Upper lobe of left lung (tissue), 6 donors: ENCODE measurements at places on chromosomes 1 and 21. TPM values are rescaled to one million over a fixed set of nuclear protein-coding genes. Genes with fewer than 3 reads are reported as not detected.
A peak's percentile ranks its signal among the peaks of the same experiment; 100 is the strongest.

DNA sequence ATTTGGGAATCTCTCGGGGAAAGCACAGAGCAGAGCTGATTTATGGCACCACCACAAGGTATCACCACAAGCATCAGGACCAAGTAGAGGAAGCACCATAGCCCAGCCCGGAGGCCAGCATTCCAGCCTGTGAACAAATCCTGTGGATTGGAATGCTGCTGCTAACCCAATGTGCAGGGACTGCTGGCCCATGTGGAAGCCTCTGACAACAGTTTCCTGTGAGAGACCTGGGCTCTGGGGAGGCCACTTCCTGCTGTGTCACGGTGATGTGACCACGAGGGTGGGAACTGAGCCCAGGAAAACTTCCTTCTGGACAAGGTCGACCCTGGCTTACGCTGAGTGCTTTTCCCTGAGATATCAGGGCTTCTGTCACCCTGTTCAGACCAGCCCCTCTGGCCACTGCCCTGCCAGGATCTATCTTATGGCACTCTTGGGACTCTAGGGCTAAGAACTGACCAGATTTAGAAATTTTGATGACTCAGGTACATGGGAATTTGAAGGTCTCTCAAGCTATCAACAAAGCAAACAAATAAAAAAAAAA, 88.3 kb upstream of the NGF start:
- no peaks in the 10 kb centered on the region for H3K36me3 ChIP-seq
- no peak overlapping the region for H3K27ac ChIP-seq
- DNase-seq = no peak
- H3K4me3 ChIP-seq = no peak overlapping the region

DNA sequence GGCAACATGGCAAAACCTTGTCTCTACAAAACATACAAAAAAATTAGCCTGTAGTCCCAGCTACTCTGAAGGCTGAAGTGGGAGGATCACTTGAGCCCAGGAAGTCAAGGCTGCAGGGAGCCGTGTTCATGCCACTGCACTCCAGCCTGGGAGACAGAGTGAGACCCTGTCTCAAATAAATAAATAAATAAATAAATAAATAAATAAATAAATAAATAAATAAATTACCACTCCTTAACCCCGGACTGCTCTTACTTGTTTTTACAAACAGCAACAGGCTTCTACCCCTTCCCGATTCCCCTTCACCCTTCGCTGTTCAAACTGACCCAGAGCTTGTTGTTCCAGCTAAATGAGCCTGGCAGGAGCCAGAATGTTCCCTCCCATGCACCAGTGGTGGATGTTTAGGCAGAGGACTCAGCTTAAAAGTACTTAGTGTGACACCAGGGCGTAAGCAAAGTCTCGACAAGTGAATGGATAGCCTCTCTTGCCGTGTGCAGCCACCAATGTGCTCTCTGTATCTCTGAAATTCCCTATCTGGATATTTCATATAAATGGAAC, 21.5 kb upstream of the PADI3 start:
- H3K4me3 ChIP-seq = no peak overlapping the region
- no peak overlapping the region for H3K27ac ChIP-seq
- no peak for DNase-seq

- H3K36me3 ChIP-seq = no peaks in the 10 kb centered on the region
- H3K27ac ChIP-seq = no peak overlapping the region
- no peak overlapping the region for H3K4me3 ChIP-seq
- no peak for DNase-seq
- no peaks in the 10 kb centered on the region for H3K27me3 ChIP-seq
Measured at GRCh38 chr1:167122568-167122967, 28.7 kb downstream of the STYXL2 start.

DNA sequence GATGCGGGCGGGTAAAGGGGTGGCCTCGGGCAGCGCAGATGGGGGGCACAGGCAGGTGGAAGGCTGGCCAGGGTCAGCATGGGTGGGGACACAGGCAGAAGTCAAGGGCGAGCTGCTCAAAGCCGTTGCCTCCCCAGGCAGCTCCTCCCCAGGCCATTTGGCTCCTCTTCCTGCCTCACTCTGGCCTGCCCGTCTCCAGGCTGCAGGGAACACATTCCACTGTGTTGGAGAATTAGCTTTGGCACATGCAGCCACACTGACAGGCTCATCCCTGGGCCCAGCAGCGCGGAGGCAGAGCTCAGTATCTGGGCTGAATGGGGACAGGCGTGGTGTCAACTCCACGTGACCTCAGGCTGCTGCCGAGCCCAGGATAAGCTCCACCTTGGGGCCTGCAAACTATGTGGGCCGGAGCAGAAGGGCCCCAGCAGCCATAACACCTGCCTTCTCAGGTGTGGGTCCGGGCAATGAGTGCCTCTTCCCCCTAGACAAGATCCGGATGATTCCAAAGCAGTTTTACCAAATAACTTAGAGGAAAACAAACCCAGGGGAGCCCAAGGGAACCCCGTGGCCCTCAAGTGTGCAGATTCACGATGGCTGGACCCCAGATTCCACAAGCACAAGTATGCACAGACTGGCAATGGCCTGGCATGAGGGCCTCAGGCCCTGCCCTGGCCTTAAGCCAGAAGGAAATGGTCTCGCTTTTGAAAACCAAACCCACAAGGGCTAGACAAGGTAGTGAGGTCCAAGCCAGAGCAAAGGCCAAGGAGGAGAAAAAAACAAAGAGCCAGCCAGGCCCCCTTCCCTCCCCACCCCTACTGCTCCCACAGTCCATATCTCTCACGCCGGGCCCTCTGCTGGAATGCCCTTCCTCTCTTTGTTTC, 40.2 kb downstream of the HSPG2 start:
- H3K36me3 ChIP-seq = peaks cover 20% of the 10 kb centered on the region
- DNase-seq = no peak
- H3K4me3 ChIP-seq = no peak overlapping the region
- peak overlapping the region; percentile 46 for H3K27ac ChIP-seq

- peaks cover 3% of the 10 kb centered on the region for H3K4me1 ChIP-seq
- no peak overlapping the region for H3K27ac ChIP-seq
- H3K4me3 ChIP-seq = no peak overlapping the region
- H3K36me3 ChIP-seq = no peaks in the 10 kb centered on the region
- DNase-seq = no peak
- H3K27me3 ChIP-seq = no peaks in the 10 kb centered on the region
Measured at GRCh38 chr1:47814612-47815395, 182.4 kb downstream of the TRABD2B start.

DNA sequence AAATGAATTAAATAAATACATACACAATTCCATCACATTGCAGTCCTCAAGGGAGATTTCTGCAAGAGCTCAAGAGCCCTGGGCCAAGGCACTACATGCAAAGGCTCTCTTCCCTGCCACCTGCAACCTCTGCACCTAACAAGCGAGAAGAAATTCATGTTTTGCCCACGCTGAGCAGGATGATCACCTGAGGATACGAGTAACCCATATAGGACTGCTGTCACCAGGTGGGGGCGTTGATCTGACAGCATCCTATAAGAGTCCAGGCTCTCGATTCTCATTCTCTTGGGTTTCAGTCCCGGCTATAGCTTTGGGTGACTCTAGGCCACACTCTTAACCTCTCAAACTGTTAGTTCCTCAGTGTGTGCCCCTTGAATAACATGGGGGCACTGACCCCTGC, 18.7 kb upstream of the SPOCD1 start:
- H3K27ac ChIP-seq = no peak overlapping the region
- no peaks in the 10 kb centered on the region for H3K4me1 ChIP-seq
- no peaks in the 10 kb centered on the region for H3K36me3 ChIP-seq
- H3K27me3 ChIP-seq = no peaks in the 10 kb centered on the region
- no peak for DNase-seq

- H3K4me3 ChIP-seq = no peak overlapping the region
- no peaks in the 10 kb centered on the region for H3K36me3 ChIP-seq
- H3K4me1 ChIP-seq = no peaks in the 10 kb centered on the region
- no peak for DNase-seq
- H3K27ac ChIP-seq = no peak overlapping the region
- no peaks in the 10 kb centered on the region for H3K27me3 ChIP-seq
Measured at GRCh38 chr1:58607391-58607790, 30.3 kb upstream of the TACSTD2 start.

Gene DONSON
- 4.6 TPM for total RNA-seq

Gene CNIH3
- 4.2 TPM for total RNA-seq
